ENCODE measurements at places on chromosomes 6 and 20. TPM values are rescaled to one million over a fixed set of nuclear protein-coding genes. Genes with fewer than 3 reads are reported as not detected.

- peaks cover 13% of the 10 kb centered on the region for H3K4me1 ChIP-seq
- no peak overlapping the region for H3K27ac ChIP-seq
- H3K27me3 ChIP-seq, result peaks cover 3% of the 10 kb centered on the region
- H3K4me3 ChIP-seq, result no peak overlapping the region
- DNase-seq, result no peak
Measured at GRCh38 chr6:43825187-43826115, 55.4 kb downstream of the VEGFA start.

- peaks cover 32% of the 10 kb centered on the region for H3K4me1 ChIP-seq
- H3K4me3 ChIP-seq, result no peak overlapping the region
- no peak overlapping the region for H3K27ac ChIP-seq
- H3K27me3 ChIP-seq, result peaks cover 2% of the 10 kb centered on the region
- DNase-seq, result no peak
Measured at GRCh38 chr20:4898282-4899244, 102.7 kb downstream of the SLC23A2 start.

- no peak for DNase-seq
- H3K27ac ChIP-seq, result no peak overlapping the region
- H3K4me1 ChIP-seq, result no peaks in the 10 kb centered on the region
- peaks cover 20% of the 10 kb centered on the region for H3K27me3 ChIP-seq
- H3K36me3 ChIP-seq, result no peaks in the 10 kb centered on the region
- no peak overlapping the region for H3K4me3 ChIP-seq
Measured at GRCh38 chr6:4264601-4265000, 129.2 kb upstream of the ECI2 start.

GRCh38 chr6:136551103-136551502 is 881 bp upstream of the MAP7 start:
- no peak for DNase-seq
- peaks cover 12% of the 10 kb centered on the region for H3K4me1 ChIP-seq
- H3K36me3 ChIP-seq, result no peaks in the 10 kb centered on the region
- peaks cover 14% of the 10 kb centered on the region for H3K27me3 ChIP-seq
- no peak overlapping the region for H3K27ac ChIP-seq
- peak overlapping the region; percentile 62 for H3K4me3 ChIP-seq

- DNase-seq, result no peak
- no peak overlapping the region for H3K27ac ChIP-seq
- peaks cover 3% of the 10 kb centered on the region for H3K27me3 ChIP-seq
- H3K4me1 ChIP-seq, result no peaks in the 10 kb centered on the region
- H3K36me3 ChIP-seq, result no peaks in the 10 kb centered on the region
Measured at GRCh38 chr6:10446548-10446947, 31.7 kb upstream of the TFAP2A start.

FOXQ1 gene
- polyA plus RNA-seq, result not detected

TRAPPC3L gene
- 0.20 TPM for polyA plus RNA-seq

NRSN1 gene
- not detected for polyA plus RNA-seq

HLA-DPA1 gene
- polyA plus RNA-seq, result 173 TPM

NT5E gene
- 0.80 TPM for polyA plus RNA-seq

BPIFB4 gene
- not detected for polyA plus RNA-seq
